Hematopoietic multipotent progenitor cell treated with erythropoietin and hydrocortisone succinate and interleukin-3 and kit ligand, for 4 days (in vitro differentiated cells): ENCODE measurements at places on chromosomes 5 and 9.
A peak's percentile ranks its signal among the peaks of the same experiment; 100 is the strongest.

- DNase-seq = peak; percentile 42
These were observed 47.2 kb downstream of the PCSK5 start for GRCh38 chr9:75937521-75938258.

- no peak for DNase-seq
These were observed 93.2 kb upstream of the OSMR start for GRCh38 chr5:38752622-38753021.

DNA sequence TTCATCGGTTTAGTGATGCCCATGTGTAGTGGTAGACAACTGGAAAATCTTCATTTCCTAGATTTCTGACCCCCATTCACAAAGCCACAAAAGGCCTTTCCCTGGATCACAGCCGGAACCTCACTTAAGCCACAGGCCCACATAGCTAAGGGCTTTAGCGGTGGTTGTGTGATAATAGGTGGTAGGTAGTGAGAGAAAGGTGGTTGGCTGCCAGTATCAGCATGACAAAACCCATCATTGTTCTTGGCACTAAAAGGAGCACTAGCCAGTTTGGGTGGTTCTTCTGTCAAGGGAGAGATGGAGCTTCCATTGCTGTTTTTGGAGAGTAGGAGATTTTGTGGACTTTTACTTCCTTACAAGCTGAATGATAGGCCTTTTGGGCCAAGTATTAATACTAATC lies 9.7 kb upstream of the SLC36A2 start:
- DNase-seq = no peak

DNA sequence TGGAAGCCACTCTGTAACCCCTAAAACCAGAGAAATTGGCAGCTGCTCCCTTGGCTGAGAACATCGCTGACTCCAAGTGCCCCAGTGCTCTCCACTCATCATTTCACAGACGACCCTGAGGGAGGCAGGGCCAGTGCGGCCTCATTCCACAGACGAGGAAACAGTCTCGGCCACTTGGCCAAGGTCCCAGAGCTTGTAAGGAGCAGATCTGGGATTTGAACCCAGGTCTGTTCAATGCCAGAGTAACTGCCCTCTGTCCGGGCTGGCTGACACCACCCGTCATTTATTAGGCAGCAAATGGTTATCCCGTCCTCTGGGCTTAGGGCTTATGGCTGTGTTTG lies 19.9 kb upstream of the IER5L start:
- DNase-seq = no peak

DNA sequence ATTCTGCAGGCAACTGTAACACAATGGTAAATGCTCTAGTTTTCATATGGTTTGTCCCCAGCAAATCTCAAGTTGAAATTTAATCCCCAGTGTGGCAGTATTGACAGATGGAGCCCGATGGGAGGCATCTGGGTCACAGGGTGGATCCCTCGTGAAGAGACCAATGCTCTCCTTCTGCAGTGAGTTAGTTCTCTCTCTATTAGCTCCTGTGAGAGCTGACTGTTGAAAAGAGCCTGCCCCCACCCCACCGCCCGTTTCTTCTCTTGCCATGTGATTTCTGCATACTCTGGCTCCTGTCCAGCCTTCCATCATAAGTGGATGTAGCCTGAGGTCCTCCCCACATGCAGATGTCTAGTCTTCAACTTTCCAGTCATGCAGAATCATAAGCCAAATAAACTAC lies 27.0 kb downstream of the IARS1 start:
- DNase-seq = no peak

DNA sequence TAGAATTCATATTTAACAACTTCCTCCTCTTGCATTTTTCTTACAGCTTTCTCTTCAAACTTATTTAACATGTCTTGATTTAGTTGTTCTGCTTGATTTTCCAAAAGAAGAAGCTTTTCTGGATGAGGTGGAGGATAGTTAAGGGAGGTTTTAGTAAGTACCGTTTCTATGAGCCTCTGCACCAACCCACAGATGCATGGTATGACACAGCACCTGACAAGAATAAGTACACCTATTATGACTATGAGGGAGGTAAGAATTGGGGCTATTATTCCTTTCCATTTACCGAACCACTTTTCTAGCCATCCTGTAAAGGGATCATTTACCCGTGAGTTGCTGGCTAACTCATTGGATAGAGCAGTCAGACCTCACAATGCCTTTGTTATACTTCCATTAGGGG lies 2.5 kb upstream of the HMGCS1 start:
- DNase-seq = no peak

DNA sequence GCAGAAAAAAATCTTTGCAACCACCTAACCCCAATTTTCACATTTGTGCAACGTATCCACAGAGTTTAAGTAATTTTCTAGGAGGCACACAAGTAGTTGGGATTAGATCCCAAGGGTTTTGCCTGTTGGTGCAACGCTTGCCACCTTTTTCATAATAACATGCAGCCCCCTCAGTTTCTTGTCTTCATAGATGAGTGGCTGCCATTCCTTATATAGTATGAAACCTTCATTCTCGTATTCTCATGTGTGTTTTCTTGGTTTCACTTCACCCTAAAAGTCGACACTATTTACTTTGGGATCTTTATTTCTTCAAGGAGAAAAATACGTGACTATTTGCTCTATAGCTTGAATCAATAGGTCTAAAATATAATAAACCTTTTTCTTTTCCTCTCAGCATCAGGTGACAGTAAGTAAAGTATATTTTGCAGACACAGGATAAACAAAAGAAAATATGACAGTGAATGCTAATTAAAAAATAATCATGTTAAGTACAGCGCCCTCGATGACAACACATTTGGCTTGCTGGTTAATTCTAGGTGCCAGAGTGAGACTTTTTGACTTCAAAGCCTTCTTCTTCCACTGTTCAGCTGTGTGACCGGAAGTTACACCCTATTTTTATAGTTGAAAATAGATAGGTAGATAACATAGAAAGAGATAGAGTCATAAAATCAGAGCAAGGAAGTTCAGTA lies 342.8 kb upstream of the CCNG1 start:
- DNase-seq = no peak

- DNase-seq = no peak
These were observed 64.6 kb upstream of the HAND1 start for GRCh38 chr5:154542581-154542980.

- no peak for DNase-seq
These were observed 141.8 kb upstream of the CD180 start for GRCh38 chr5:67338421-67338820.

GRCh38 chr9:37433867-37434371 lies 11.4 kb downstream of the GRHPR start:
- no peak for DNase-seq

GRCh38 chr9:71213633-71214032 lies 92.2 kb upstream of the TRPM3 start:
- DNase-seq = no peak

DNA sequence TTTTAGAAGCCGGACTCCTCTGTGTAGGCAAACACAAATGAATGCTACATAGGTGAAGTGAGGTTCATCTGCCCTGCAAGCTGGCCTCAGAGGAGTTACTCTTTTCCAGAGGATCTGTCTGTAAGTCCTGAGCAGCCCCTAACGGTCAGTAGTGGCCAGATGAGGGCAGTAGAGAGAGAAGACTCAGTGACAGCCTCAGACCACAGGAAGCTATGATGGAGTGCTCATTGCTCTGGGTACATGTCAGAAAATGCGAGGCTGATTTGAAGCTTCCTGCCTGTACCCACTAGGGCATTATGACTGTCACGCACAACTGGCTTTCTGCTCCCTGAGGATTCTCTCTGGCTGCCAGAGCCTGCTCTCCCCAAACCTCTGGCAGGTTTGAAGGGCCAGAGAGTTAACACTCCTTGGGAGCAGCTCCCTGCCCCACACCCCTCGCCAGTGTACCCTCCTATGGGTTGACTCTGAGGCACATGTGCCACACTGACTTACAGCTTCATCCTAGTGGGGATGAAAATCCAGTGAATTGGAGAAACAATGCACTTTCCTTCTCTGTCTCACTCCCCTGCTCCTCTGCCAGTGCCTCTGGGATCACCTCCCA lies 141.5 kb downstream of the GABRG2 start:
- DNase-seq = peak; percentile 77

GRCh38 chr5:78799266-78800017 lies 150.9 kb upstream of the LHFPL2 start:
- DNase-seq = no peak

- no peak for DNase-seq
These were observed 47.4 kb downstream of the UBAP2 start for GRCh38 chr9:34001298-34001697.

DNA sequence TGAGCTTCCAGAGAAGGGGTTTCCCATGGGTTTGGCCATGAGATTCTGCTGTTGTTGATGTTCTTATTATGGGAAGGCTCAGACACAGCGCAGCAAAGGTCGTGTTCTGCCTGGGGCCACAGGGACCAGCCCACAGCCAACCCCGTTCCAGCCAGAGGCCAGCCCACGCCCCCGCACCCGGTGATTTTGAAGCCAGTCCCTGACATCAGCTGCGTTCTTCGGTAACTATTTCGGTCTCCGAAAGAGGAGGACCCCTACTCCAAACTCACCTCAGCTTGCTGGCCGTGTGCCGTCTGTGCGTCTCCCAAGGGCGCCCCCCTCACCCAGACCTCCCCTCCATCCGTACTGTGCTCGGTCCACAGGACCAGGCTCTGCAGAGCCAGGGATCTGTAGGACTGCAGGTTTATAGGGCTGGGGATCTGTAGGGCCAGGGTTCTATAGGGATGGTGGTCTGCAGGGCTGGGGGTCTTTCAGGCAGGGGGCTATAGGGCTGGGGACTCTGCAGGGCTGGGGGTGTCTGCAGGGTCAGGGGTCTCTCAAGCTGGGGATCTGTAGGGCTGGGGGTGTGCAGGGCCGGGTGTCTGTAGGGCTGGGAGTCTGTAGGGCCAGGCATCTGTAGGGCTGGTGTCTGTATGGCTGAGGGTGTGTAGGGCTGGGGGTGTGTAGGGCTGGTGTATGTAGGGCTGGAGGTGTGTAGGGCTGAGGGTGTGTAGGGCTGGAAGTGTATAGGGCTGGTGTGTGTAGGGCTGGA lies 11.8 kb downstream of the COL5A1 start:
- no peak for DNase-seq

DNA sequence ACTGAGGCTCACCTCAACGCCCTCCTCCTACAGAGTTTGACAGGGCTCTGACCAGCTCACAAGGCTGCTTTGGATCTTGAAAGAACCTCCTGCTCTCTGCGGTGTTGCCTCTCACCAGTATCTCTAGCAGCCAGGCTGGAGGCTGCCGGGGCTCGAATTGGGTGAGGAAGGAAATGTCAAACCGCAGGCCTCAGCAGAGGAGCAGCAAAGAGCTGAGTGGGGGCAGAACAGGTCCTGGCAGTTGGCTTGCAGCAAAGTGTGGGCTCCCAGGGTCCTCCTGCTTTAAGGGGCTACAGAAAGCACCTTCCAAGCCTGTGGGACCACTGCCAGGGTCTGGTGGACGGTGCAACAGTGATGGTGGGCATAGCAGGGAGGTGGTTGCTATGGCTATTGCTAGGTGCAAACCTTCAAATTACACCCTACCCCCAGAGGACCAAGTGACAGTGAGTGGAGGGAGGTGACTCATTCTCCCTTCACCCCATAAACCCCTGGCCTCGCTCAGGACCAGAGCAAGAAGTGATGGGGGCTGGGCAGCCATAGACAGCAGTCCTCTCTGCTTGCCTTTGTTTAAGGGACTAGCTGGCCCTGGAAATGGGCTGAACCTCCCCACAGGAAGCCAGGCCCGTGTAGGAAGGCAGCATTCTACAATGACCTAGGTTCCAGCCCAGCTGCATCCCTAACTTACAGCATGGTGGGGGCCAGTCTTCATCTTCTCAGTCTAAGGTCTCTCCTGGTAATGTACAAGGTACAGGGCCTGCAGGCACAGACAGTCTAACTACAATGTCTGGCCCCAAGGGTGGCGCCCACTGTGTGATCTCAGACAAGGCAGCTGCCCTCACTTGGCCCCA lies 18.7 kb downstream of the LCP2 start:
- DNase-seq = peak; percentile 99

GRCh38 chr5:108104448-108104847 lies 277.4 kb downstream of the FBXL17 start:
- no peak for DNase-seq

GRCh38 chr9:114549697-114550330 lies 37.8 kb upstream of the ATP6V1G1 start:
- DNase-seq = peak; percentile 4

GRCh38 chr9:10204276-10204675 lies 408.5 kb downstream of the PTPRD start:
- DNase-seq = no peak

- no peak for DNase-seq
These were observed 41.8 kb downstream of the AP3B1 start for GRCh38 chr5:78252715-78253114.

DNA sequence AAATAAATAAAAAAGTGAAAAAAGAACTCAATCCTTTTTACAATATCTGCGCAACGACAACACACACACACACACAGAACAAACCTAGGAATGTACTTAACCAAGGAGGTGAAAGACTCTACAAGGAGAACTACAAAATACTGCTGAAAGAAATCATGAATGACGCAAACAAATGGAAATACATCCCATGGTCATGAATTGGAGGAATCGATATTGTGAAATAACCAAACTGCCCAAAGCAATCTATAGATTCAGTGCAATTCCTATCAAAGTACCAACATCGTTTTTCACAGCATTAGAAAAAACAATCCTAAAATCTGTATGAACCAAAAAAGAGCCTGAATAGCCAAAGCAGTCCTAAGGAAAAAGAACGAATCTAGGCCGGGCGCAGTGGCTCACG lies 29.9 kb upstream of the NRARP start:
- DNase-seq = no peak

- no peak for DNase-seq
These were observed 201.1 kb downstream of the ARHGEF28 start for GRCh38 chr5:73827106-73827450.

DNA sequence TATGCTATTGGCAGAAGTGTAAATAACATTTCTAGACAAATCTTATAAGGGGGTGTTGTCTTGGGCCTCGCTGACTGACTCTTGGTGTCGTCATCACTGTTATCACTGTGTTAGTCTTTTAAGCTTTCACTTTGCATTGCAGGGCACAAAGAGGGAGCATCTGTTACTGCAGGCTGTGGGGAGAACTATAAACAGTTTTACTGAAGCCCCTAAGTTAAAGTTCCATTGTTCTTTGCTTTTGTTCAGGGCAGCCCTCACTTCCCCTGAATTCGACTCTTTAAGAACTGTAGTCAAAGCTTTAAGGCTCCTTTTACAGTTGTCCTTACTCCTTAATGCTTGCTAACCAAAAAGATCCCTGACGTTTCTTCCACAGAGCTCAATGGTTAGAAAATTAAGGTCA lies 605.0 kb downstream of the RAB3C start:
- peak; percentile 18 for DNase-seq

- peak; percentile 8 for DNase-seq
These were observed 46.7 kb upstream of the SPATA31C2 start for GRCh38 chr9:88184976-88185375.

DNA sequence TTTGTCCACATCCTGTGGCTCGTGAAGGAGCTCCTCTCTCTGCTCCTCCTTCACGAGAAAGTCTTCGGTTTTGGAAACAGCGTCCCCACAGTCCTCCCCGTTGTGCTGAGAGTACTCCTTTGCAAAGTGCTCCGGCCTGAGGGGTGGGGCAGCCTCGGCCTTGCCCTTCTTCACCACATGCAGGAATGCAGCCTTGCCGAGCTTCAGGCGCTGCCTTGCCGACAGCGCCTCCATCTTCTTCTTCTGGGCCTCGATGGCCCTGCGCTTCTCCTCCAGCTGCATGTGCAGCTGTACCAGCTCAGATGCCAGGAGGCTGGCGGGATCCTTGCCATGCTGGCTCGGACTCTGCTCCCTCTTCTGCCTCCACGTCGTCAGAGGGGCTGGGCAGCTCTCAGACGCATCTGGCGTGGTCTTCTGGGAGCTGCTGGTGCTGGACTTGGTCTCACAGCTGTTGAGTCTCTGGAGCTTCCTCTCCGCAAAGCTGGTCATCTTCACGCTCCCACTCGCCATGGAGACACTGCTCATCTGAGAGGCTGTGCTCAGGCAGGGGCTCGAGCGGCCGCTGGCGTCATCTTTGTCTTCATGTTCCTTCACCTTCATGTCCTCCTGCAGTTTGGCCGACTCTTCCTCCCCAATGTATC lies 85.5 kb downstream of the CAMSAP1 start:
- no peak for DNase-seq
